ENCODE measurements at places on chromosomes 7 and 10.
A peak's percentile ranks its signal among the peaks of the same experiment; 100 is the strongest.

GRCh38 chr7:16420329-16420648, 1.0 kb downstream of the CRPPA start:
- ATAC-seq = peak; percentile 4

DNA sequence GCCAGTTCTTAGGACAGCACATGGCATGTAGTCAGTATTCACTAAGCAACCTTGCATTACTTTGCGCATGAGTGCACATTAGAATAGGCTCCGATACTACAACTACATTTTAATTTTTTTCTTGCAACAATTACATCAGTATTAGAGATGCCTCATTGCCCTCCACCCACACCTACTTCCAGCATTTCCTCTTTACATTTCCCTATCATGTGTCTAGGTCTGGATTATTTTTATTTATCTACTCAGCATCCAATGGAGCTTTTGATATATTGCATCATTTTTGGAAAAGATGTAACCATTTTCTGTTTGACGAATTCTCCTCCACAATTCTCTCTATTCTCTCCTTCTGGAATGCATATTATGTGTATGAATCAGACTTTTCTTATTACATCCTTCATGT, 258.2 kb upstream of the GLI3 start:
- ATAC-seq = no peak

DNA sequence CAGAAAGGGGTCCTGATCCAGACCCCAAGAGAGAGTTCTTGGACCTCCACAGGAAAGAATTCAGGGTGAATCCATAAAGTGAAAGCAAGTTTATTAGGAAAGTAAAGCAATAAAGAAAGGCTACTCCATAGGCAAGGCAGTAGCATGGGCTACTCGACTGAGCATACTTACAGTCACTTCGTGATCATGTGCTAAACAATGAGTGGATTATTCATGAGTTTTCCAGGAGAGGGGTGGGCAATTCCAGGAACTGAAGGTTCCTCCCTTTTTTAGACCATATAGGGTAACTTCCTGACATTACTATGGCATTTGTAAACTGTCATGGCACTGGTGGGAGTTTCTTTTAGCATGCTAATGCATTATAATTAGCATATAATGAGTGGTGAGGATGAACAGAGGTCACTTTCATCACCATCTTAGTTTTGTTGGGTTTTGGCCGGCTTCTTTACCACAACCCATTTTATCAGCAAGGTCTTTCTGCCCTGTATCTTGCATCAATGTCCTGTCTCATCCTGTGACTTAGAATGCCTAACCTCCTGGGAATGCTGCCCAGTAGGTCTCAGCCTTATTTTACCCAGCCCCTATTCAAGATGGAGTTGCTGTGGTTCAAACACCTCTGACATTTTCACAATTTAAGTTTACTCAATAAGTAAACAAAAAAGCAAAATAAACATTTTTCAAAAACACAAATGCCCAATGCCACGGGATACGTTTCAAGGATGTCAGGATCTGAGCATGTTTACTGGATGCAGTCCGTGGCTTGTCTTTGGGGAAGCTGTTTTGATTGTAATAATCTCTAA, 37.0 kb downstream of the ALOX5 start:
- ATAC-seq = no peak

- no peak for ATAC-seq
Measured at GRCh38 chr7:45236666-45237065, 79.1 kb downstream of the RAMP3 start.

GRCh38 chr7:74467876-74468275, 14.2 kb downstream of the GTF2IRD1 start:
- ATAC-seq = no peak

DNA sequence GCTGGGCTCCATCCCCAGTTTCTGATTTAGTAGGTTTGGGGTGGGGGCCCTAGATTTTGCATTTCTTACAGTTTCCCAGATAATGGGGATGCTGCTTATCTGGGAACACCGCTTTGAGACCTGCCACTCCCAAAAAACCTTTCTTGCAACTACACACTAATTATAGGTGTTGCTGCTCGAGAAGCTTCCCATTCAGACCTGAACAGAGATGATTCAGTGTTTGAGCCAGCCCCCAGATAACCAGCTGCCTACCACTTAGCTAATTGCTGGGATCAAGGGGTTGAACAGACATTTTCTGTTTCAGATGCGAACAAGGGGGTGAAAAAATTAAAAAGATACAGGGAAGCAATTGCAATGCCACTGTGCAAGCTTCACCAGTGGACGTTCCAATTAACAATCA, 448.5 kb downstream of the KCNMA1 start:
- ATAC-seq = no peak

DNA sequence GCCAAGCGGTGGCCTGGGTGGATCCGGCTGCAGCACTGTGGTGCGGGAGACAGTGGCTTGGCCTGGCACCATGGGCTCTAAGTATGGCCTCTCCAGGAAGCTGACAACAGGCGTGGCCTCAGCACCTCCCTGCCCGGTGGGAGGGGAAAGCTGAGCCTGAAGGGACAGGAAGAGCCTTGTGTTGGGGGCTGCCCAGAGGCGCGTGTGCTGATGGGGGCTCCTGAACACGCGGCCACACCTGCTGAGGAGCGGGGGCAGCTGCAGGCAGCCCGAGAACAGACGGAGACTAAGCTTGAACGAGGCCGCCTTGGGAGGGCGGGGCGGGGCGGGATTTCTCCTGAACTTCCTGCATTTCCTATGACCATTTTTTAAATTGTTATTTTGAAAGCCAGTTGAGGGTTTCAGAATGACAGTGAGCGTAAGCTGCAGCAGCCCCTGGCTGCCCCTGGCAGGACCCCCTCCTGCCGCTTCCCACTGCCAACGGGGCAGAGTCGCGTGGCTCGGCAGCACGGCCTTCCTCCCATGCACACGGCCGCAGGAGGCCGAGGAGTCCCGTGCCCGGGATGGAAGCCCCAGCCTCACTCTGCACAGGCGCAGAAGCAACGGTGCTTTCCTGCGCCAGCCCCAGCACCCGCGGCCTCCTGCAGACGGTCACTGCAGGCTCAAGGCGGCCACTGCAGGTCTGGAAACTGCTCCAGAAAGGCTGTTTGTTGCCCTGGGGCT, 43.2 kb downstream of the DPYSL4 start:
- no peak for ATAC-seq

- ATAC-seq = peak; percentile 68
Measured at GRCh38 chr7:2641406-2642393, 9.9 kb downstream of the TTYH3 start.

GRCh38 chr10:14040787-14041631, 289.7 kb downstream of the FRMD4A start:
- ATAC-seq = no peak

- no peak for ATAC-seq
Measured at GRCh38 chr7:90216080-90216674, 4.6 kb downstream of the STEAP2 start.

DNA sequence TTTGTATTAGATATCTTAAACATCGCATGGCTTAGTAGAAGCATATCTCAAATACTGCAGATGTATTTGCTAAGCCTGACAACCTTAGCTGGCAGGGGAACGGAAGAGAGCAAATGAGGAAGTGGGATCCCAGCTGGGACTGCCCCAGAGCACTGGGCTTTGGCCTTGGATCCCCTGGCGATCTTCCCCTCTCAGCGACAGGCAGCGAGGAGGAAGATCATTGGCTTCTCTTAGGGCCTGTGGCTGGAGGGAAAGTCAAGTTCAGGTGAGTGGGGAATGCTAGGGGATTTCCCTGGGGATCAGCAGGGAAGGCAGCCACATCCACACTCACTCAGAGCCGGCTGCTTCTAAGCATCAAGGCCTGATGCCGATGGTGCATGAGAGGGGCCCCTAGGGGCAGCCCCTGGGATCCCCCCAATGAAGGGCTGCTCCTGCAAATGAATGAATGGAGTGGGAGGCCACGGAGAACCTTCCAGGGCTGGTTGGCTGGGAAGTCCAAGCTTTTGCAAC, 42.0 kb downstream of the LYZL2 start:
- no peak for ATAC-seq

DNA sequence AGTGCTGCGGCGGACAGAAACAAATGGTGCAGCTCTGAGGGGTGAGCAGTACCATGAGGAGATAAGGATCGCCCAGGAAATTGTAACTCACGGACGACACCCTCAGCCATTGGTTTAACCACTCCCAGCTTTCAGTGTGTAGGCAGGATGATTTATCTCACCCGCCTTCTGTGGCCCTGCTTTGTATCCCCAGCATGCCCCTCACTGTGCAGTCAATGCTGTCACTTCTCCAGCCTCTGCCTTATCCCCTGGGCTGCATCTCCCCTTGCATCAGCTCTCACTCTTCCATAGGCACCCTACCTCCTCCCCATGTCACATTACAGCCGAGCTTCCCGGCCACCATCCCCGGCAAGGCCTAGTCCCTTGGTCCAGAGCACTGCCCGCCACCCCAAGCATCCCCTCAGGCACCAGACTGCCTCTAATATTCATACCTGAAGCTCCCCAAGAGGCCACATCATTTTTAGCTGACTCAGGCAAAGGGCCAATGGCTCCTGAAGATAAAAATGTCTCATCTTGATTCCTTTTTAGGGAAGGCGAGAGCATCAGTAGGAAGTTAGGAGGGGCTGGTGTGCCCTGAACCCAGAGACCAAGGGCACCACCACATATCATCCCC, 77.1 kb downstream of the CARD11 start:
- no peak for ATAC-seq

GRCh38 chr7:66779669-66780409, 39.3 kb downstream of the RABGEF1 start:
- no peak for ATAC-seq

GRCh38 chr7:139774376-139774775, 3.4 kb downstream of the HIPK2 start:
- peak; percentile 43 for ATAC-seq

- no peak for ATAC-seq
Measured at GRCh38 chr10:70960783-70961570, 72.6 kb upstream of the PCBD1 start.

GRCh38 chr10:6394084-6394483, 186.0 kb downstream of the PRKCQ start:
- no peak for ATAC-seq

- ATAC-seq = no peak
Measured at GRCh38 chr10:60518745-60519144, 129.1 kb upstream of the ANK3 start.

- no peak for ATAC-seq
Measured at GRCh38 chr10:17041626-17042520, 87.7 kb downstream of the CUBN start.

DNA sequence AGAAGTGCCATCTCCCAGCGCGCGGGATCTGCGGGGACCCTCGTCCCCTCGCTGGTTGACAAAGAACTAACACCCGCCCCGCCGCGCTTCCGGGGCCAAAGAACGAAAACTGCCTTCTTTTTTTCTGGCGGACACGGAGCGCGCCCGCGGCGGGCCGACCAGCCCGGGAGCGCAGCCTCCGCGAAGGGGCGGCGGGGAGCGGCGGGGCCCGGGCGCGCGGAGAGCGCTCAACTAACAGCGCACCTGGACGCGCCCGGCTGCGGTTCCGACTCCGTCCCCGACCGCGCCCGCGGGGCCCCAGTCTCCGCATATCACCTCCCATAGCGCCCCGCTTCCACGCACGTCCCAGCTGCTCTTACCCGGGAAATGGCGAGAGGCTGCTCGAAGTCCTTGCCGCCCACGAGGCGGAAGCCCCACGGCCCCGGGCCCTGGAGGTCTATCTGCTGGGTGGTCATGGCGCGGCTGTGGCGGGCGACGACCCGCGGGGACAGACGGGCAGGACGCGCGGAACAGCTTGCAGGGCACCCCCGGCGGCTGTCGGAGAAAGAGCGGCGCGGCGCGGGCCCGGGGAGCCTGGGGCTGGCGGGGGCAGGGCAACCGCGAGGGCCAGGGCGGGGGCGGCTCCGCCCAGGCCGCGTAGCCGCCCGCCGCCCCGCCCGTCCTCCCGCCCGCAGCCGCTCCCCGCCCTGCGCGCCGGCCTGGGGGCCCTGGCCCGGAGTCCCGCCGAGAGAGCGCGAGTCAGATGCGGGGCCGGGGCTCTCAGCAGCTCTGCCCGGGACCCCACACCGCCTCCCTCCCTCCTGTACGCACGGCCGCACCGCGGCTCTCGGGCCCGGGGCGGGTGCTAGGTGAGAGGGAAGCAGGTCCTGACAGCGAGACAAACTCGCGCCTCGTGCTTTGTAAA, at the start of gene PDLIM1:
Gene PDLIM1, minus strand, starts transcription at position 543 of the 904 bp plus-strand sequence. Its CDS starts 88 bp downstream, at position 455.
- peak; percentile 92 for ATAC-seq

All from SK-N-SH treated with all-trans-retinoic acid at 6 μM for 48 hours (cell line).